ENCODE measurements at places on chromosomes 16 and 17.

GRCh38 chr17:21245639-21246084 lies 7.5 kb downstream of the NATD1 start:
- DNase-seq = no peak

GRCh38 chr17:68640242-68640989 lies 39.2 kb upstream of the FAM20A start:
- DNase-seq = no peak

GRCh38 chr17:50640686-50641351 lies 6.1 kb downstream of the ABCC3 start:
- no peak for DNase-seq

GRCh38 chr17:6047966-6048365 lies 22.2 kb upstream of the WSCD1 start:
- DNase-seq = no peak

DNA sequence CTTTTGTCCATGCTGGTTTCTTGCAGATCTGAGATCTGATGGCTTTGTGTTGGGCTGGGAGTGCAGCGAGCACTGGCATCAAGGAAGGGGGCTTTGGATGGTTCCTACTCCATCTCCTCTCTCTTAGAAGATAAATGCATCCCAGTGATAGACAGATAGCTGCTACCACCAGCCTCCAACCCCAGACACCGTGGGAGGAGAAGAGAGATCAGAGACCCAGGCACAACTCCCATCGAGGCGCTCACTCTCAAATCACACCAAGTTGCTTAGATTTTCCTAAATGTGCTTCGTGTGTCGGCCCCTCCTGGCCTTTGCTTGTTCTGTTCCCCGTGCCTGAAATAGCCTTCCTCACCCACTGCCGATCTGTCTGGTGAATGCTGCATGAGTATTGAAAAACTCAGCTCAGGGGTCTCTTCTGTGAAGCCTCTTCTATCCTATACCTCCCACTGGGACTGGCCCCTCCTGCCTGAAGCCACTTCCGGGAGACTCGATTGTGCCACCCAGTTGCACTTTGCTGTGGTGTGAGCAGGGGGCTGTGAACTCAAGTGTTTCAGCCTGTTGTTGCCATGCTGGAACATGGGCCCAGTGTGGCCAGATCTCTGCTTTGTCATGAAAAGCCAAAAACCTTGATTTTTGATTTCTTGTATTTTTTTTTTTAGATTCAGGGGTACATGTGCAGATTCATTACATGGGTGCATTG lies 242.7 kb downstream of the GSG1L start:
- no peak for DNase-seq

GRCh38 chr16:12455287-12455798 lies 348.3 kb downstream of the CPPED1 start:
- DNase-seq = peak; percentile 28

DNA sequence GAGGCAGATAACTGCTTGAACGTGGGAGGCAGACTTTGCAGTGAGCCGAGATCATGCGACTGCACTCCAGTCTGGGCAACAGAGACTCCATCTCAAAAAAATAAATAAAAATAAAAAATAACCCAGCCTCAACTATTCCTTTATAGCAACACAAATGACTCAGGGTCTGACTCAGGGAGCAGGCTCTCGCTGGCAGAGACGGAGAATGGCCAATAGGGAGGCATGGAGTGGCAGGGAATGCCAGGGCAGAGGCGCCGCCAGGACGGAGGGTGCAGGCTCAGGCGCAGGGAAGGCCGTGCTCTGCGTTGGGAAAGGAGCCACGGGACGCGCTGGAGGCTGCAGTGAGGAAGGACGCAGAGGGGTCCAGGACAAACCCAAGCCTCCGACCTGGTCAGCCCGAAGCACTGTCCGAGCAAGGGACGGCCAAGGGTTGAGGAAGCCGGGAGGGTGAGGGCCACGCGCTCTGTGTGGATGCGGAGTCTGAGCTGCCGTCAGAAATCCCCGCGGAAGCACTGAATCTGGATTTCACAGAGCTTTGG lies 40.3 kb downstream of the PKD1 start:
- no peak for DNase-seq

- DNase-seq = no peak
These were observed 6.8 kb downstream of the ANKFY1 start for GRCh38 chr17:4256952-4257351.

DNA sequence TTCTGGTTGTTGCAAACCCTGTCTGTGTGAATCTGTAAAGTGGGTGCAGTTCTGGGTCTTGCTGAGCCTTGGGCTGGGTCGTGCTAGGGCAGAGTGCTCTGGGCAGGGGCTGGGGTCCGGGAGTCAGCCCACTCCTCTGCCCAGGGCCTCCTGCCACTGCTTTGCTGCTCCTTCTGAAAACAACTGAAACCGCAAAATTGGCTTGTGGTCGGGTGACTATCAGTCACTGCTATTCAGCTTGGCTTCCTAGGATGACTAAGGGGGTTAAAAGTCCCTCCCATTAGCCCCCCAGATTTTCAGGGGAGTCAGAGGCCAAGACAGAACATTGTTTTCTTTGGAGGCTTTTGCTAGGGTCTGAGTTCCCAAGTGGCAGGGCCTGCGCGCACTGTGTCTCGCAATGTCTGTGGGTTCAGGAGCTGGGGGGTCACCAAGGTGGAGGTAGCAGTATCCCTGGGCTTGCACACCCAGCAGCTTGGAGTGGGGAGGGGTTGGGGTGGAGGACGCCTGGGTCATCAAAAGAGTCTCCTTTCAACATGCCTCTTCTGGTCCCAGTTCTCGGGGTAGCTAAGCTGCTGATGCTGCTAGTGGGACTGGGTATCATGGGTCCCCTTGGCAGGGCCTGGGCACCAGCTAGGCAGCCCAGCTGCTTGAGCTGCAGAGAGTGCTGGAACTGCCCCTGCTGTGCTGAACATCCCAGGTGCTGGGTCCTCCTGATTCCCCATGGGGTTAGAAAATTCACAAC lies 13.5 kb upstream of the TBX21 start:
- DNase-seq = no peak

- DNase-seq = no peak
These were observed 33.5 kb downstream of the PPM1E start for GRCh38 chr17:58789160-58789559.

- no peak for DNase-seq
These were observed 1.8 kb upstream of the MT2A start for GRCh38 chr16:56606476-56607108.
